Ureter (tissue), 1 donor: ENCODE measurements at places on chromosomes 6 and 20.

DNA sequence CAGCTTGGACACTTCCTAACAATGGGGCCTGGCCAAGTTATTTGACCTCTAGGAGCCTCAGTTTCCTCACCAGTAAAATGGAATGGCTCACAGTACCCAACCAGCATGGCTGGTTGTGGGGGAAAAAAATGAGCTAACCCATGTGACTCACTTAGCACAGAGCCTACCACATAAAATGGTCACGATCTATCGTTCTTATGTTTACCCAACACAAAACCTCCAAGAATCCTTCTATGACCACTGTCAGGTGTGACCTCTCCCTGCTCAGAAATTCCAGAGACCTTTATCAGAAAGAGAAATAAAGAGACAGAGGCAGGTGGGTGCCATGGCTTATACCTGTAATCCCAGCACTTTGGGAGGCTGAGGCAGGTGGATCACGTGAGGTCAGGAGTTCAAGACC is 39.4 kb downstream of the BPIFB1 start:
- DNase-seq = no peak

DNA sequence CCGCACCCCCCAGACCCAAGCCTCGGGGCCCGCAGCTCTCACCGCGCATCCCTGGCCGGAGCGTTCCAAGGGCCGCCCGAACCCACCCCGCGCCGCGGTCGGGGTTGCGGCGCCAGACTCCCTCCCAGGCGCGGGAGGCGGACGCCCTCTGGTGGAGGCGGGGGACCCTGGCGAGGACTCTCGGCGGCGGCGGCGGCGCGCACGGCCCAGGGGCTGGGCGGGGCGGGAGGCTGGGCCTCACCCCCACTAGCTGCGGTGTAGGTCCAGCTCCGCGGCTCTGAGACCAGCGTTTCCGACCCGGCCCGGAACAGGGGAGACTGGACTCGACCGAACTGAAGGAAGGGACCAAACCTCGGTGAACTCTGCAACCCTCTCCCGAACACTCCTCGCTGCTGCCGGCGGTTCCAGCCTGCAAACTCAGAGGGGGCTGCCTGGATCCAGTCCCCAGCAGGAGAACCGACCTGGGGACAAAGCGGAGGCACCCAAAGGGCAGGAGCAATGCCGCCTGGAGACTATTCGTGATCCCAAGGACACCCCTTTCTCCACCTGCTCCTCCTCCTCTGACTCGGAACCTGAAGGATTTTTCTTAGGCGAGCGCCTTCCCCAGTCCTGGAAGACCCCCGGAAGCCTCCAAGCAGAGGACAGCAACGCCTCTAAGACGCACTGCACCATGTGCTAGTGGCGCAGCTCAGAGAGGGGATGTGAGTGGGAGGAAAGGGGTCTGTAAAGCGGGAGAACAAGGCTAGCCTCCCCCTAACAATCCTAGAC is 859 bp upstream of the TOMM6 start:
- peak; percentile 93 for DNase-seq

DNA sequence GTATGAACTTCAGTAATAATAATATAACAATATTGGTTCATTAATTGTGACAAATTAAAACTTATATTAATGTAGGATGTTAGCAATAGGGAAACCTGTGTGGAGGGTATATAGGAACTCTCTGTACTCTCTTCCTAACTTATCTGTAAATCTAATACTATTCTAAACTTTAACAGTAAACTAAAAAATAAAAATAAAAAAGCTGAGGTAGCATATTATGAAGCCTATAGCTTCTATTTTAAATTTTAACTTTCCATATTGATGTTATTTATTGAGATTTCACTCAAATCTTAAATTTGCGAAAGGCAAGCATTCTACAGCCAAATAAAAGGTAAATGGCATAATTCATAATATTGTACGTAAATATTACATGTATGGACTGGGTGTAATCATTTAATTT is 326.4 kb downstream of the MEI4 start:
- DNase-seq = no peak

DNA sequence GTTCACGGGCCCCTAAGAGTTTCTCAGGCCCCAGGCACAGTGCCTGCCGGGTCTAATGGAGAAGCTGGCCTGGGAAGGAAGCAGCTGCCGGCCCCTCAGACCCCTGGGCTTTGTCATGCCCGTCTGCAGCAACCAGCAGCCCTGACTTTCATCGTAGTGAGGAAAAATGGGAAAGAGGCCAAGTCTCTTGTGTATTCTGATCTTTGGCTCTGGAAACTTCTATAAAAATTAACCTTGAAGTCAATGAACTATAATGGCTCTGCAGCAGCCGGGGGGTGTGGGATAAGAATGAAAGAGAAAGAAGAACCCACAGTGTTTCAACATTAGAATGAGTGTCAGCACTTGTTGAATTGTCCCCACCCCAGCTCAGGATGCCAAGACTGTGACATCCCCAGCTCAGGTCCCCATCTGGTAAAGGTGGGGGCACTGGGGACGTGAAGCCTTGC is 12.9 kb downstream of the TGM2 start:
- peak; percentile 65 for DNase-seq

DNA sequence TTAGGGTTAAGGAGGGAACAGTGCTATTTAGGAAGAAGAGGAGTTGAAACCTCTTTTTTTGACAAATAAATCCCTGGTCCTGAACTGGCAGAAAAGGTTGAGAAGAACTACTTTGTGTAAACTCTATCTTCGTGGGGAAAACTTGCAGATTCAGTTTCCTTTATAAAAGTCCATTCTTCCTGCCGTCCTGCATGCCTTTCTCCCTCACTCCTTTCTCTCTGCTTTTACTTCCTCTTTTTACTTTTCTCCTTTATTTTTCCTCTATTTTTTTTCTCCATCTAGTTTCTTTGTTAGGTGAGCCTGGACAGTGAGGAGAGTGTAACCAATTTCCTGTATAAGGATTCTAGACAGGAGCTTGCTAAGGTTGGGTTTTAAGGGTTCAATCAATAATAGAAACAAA is 52.7 kb downstream of the TPBG start:
- no peak for DNase-seq

DNA sequence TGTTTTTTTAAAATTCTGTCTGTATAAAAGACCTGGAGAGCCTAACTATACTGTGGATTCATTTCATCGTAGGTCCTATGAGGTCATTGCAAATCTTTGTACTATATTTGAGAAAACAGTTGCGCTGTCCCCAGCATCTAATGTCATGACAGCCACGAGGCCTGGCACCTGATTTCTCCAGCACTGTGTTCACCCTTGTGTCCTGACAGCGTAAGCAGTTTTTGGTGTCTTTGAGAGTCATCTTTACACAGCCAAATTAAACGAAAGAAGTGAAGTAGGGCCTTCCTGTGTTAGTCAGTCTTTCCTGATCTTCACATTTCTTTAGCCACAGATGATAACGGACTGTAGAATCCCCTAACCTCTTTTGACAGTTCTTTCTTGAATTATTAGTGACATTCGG is 70.6 kb upstream of the PHACTR2 start:
- DNase-seq = no peak

- DNase-seq = peak; percentile 46
Measured at GRCh38 chr6:20400456-20401204, 1.0 kb upstream of the E2F3 start.

GRCh38 chr6:1802491-1803395 is 193.0 kb downstream of the FOXC1 start:
- no peak for DNase-seq

DNA sequence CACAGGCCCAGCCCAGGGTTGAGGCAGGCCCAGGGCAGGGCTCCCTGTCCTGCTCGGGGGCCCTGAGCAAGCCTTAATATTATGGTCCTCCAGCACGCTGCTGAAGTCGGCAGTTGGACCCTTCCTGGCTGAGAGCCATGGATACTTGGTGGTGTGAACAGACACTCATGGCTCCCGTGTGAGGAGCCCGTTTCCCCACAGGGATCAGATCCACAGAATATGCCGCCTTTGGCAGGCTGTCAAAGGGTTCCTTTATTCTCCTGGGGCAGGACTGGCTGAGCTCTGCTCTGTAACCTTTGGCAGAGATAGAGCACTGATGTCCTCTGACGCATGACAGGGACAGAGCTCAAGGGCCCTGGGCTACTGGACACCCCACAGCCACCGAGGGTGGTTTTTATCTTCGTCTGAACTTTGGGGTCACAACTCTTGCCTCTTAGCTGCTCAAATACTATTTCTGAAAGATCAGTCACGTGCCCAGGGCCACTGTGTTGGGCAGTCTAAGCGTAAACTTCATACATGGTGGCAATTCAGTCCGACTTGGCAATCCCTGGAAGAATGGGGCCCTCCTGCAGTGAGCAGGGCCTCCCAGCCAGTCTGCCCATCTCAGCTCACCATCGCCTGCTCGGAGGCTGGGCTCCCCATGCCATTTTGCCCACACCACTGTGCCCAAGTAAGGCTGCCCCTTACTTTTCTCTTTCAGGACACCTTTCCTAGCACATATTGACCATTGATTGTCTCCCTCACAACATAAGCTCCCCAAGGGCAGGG is 49.1 kb downstream of the TTI1 start:
- no peak for DNase-seq

- no peak for DNase-seq
Measured at GRCh38 chr6:9412951-9413559, 977.7 kb upstream of the SLC35B3 start.

DNA sequence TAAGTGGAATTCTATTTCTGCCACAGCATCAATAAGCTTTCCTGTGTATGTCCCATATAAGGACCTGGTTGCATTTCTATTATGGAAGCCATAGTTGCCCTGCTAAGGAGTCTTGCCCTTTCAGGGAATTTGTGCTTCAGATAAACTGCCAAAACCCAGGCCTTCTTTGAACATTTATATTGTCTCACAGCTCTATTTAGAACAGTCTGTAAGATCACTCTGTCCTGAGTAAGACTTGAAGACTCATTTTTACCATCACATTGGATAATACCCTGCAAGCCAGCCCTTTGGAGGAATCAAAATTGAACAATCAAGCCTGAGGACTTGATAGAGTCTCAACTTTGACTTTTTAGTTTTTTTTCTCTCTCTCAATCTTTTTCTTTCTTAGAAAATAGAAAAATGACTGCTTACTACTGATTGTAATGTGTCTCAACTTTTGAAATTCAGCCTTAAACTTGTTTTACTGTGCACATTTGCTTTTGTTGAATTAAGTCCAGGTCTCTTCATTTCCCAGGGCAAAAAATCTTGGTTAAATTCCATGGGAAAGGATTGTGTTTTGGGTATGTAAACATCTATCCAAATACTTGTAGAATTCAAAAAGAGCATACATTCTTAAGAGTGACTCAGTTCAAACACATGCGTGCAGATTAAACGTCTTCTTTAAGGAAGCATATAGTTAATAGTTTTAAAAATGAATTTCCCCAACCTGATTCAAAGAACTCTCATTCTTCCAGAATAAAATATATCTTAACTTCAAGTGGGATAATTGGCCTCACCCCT is 91.2 kb downstream of the PLCB1 start:
- DNase-seq = no peak

GRCh38 chr20:16125816-16126215 is 447.4 kb downstream of the KIF16B start:
- DNase-seq = no peak

DNA sequence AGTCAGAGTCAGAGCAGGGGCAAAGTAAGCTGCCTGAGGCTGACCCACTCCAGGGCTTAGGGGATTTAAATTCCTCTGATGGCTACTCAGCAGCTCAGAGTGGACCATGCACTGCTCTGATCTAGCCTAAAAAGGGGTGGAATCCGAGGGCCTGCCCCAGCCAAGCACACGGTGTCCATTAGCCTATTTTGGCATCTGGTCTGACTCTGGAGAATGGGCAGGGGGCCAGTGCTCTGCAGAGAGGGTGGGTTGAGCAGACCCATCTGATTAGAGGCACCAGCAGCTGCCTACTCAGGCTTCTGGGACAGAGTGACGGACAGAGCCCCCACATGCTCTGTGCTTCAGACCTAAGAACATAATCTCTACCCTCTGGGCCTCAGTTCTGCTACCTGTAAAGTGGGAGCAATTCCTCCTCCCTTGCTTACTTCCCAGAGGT is 25.9 kb upstream of the TGM2 start:
- DNase-seq = no peak

DNA sequence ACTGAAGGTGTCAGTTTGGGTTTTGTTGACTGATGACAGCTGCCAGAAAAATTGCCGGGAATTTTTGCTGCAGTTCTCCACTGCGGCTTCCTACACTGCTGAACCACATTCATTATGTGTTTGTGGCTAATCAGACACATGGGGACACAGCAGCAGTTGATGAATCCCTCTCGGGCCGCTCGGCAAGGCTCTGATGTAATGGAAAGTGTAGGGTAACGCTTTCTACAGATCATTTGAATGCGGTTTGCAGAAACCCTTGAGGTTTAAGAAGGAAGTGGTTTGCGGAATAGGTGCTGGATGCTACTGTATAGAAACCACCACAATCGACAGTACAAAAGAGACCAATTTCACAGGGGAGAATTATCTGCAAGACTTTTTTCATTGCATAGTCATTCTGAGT is 138.7 kb upstream of the SASH1 start:
- DNase-seq = no peak

- DNase-seq = no peak
Measured at GRCh38 chr6:11771473-11772048, 7.0 kb downstream of the ADTRP start.

DNA sequence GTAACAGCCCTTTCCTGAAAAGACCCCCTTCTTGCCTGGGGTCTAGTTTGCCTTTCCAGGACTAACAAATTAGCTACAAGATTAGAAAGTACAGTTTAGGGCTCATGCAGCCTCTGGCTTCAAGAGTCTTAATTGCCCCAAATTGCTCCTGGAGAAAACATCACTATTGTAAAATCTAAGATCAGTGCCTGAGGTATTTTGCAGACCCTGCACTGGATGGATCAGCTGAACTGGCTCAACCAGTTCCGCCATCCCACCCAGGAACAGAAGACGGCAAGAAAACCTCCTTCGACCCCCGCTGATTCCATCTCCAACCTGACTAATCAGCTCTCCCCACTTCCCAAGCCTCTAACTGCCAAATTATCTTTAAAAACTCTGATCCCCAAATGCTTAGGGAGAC is 236.5 kb upstream of the KCNG1 start:
- DNase-seq = no peak

GRCh38 chr6:43821101-43821886 is 51.3 kb downstream of the VEGFA start:
- no peak for DNase-seq

- no peak for DNase-seq
Measured at GRCh38 chr20:853406-853996, 20.0 kb downstream of the FAM110A start.
